ENCODE measurements at places on chromosomes 7 and 10.
A peak's percentile ranks its signal among the peaks of the same experiment; 100 is the strongest.

- no peak for DNase-seq
Observed at GRCh38 chr10:108392286-108392685, 1227.8 kb upstream of the SORCS1 start.

- DNase-seq: no peak
Observed at GRCh38 chr7:155491812-155492211, 33.9 kb downstream of the EN2 start.

DNA sequence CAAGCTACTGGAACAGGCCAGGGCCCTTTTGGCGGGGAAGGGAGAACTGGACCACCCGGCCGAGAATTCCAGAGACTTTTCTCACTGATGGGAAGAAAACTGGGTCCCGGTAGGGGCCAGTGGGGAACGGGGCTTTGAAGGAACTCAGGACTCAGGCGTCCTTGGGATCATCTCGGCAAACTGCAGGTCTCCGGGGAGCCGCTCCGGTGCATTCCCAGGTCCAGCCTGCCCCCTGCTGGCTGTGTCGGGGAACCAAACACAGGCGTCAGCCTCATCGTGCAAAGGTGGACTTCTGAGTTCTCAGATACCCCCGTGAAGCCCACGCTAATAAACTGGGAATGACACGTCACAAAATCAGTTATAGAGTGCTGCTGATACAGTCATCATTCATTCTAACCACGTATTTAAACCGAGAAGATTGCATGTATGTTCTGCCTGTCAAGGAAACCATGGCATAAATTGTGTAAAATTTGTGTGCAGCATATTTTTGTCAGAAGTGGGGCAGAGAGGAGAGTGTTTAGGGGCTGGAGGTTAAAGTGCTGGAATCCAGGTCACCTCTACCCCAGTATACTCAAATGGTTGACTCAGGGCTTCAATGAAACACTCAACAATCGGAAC is 76.1 kb upstream of the CPXM2 start:
- DNase-seq: peak; percentile 63

- DNase-seq: no peak
Observed at GRCh38 chr7:14748461-14748860, 154.1 kb downstream of the DGKB start.

- DNase-seq: peak; percentile 56
Observed at GRCh38 chr10:80187465-80188409, 17.6 kb downstream of the ANXA11 start.

DNA sequence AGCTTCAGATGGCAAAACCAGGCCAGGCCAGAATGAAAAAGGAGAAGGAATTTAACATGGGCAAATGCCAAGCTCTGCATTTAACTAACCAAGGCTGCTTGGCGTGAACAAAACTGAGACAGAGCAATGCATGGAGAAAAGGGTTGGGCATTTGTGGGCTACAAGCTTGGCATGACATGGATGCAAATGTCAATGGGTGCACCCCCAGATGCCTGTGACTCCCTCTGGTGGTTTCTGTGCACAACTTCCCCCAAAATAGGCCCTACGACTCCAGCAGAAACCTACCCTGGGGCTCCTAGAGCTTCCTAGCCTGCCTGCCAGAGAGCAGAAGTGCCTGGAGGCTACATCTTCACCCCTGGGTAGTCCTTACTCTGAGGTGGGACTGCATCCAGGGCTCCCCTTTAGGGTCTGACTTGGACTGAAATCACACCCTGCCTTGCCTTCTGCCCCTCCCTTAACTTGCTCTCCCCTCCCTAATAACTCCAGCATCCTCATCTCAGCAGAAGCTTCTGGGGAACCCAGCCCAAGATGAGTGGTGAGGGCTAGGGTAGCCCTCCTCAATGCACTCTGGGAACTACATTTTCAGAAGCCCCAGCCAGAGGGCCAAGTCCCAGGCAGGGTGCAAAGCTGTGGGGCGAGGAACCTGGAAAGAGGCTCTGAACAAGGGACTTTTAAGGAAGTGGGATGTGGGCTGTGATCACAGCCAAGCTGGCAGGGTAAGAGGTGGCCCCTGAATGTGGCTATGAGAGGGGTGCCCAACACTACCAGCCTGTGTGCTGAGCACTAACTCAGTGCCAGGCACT is 11.3 kb downstream of the GPRIN2 start:
- no peak for DNase-seq

Measured in DND-41 (cell line).